Stimulated activated CD8-positive, alpha-beta memory T cell treated with anti-CD3 and anti-CD28 coated beads, Interleukin-7, amount 100 ng/mL, for 1 hour (primary cell): ENCODE measurements at places on chromosomes 1 and 21.

DNA sequence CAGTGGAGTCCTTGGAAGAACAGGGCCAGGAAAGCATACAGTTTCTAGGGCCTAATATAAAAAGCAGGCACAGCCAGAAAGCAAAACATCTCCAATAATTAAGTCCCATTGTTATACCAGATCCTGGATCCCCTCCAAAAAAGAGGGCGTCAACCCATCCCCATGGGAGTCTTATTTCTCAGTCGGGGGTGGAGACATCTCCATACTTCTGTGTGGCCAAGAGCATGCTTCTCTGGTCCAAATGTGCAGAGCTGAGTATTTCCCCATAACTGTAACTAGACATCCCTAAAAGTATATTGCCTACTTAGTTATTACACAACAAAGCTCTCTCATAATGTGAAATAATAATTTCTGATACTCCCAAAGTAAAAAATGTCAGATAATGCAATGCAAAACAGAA, 104.2 kb upstream of the SOX13 start:
- DNase-seq = no peak

- DNase-seq = no peak
Measured at GRCh38 chr1:89022167-89022959, at the start of gene GBP3. Gene GBP3, minus strand, starts transcription at chr1:89022866. Its CDS starts 2,145 bp downstream, at chr1:89020721.

DNA sequence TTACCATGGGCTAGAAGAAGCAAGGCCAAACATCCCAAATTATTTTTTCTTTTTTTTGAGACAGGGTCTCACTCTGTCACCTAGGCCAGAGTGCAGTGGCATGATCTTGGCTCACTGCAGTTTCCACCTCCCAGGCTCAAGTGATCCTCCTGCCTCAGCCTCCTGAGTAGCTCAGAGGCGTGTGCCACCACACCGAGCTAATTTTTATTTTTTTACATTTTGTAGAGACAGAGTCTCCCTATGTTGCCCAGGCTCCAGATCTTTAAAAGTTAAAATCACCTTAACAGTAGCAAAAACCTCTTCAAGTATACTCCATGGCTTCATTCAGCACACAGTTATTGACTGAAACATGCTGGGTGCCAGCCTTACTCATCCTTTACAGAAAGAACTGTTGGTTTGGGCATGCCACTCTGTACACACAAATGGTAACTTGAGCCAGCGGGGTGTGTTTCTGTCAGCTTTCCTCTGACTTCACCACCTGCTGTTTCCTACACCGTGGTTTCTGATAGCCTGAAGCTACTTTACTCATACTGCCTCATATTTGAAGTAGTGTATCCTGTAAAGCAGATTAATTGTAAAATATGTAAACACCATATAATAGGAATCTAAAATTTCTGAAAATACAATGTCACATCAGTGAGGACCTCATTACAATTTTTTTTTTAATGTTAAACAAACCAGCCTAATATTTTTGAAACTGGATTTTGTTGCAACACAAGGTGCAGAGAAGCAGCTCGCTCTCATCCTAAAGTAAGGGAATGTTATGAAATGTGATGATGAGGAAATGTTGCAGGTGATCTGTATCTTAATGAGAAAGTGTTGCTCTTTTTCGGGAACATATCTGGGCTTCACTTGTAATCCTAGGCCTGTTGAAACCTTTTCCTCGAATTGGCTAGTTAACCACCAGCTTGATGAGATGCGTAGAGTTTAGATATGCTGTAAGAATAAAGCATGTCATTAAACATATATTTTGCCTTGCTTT, 113.9 kb downstream of the ATP5PO start:
- no peak for DNase-seq

- no peak for DNase-seq
Measured at GRCh38 chr1:183215936-183216335, 29.9 kb downstream of the LAMC2 start.

GRCh38 chr1:59678493-59679228, 136.1 kb upstream of the HOOK1 start:
- no peak for DNase-seq

DNA sequence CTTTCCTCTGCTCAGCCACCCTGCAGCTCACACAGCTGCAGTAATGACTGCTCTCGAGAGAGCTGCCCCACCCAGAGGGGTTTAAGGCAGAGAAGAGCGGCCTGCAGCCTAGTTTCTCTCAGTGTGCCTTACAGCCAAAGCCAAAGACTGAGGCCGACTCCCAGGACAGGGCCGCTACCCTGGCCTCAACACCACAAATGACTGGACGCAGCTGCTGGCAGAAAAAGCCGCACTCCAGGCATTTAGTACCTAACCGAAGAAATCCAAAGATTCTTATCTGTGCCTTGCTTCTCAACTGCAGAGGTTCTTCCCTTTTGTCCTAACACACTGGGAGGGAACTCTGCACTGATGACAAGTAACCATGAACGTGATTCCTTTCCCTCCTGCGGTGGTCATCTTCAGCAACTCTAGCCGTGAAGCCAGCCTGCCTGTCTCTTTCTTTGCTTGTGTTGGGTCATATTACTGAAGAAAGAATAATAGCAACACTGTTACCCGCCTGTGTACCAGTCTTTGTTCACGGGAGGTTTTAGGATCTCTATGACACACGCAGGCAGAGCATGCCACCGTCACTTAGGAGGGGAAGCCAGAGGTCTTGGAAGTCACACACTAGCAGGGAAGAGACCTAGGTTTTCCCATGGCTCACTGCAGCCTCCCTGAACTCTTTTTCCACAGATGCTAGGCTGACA, 202.7 kb downstream of the RHOU start:
- no peak for DNase-seq

DNA sequence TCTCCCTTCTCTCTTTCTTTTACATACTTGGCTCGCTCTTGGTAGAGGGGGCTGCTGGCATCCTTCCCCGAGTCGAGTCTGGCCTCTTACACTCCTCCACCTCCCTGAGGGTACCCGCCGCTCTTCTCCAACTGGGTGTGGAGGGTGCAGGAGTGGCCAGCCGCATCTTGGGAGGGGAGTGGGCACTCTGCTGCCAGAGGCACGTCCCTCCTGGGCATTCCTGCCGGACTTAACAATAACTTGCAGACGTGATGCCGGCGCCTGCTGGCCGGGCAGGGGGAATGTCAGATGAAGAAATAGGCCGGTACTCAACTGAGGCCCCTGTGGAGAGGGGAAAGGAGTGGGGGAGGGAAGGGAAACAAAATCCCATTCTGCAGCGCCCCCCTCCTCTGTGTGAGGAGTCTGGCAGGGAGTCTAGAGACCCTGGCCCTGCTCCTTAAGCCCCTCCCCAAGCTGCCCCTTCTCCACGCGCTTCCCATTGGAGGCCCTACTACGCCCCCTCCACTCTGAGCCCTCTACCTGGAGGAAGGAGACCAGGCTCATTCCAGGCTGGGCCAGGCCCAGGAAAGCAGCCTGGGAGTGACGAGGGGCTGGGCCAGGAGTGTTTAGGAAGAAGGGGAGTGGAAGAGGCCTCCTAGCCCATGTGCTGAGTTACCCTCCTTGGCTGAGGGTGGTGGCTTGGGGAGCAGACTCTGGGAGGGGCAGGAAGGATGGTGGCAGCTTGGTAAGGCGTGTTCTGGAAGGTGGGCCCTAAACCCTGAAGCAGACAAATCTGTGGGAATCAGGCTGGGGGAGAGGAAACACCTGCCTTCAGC, 1.8 kb downstream of the ATP2B4 start:
- no peak for DNase-seq

- no peak for DNase-seq
Measured at GRCh38 chr1:26856181-26856580, 6.8 kb upstream of the SFN start.

DNA sequence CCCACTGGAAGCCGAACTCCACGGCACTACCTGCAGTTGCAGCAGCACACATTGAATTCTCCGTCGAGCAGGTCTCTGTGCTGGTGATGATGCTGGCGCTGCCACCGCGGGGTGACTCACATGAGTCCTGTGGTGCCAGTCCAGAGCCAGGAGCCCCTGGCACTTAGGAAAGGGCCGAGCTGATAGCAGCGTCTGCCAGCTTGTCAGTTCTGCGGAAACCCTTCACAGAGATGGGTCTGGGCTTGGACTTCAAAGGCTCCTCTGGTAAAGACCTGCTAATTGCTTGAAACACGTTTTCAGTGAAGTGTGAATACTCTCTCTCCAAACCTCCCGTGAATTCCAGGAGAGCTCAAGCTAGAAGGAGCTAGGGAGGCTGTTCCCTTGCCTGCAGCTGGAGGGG, 92.2 kb downstream of the GRIK3 start:
- DNase-seq = no peak

- DNase-seq = no peak
Measured at GRCh38 chr21:32468681-32469111, 56.2 kb downstream of the EVA1C start.

- DNase-seq = no peak
Measured at GRCh38 chr1:64745986-64746940, 1.4 kb downstream of the RAVER2 start.

- no peak for DNase-seq
Measured at GRCh38 chr1:112264010-112264409, 132.0 kb upstream of the CTTNBP2NL start.

DNA sequence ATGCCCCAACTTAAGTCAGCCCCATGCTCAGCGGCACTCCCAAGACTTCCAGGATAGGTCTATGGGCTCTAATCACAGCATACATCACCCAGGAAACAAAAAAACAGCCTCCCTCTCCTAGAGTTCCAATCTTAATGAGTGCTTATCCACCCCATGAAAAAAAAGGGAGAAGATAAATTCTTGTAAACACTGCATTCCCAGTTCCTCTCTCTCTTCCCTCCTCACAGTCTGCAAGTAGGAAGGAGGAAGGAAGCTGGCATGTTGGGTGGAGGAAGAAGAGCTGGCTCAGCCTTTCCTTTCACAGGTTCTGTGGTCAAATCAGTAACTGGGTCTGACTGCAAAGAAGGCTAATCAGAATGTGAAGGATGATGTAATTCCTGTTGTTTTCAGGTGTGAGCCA, 69.9 kb upstream of the ZC3H11B start:
- no peak for DNase-seq

DNA sequence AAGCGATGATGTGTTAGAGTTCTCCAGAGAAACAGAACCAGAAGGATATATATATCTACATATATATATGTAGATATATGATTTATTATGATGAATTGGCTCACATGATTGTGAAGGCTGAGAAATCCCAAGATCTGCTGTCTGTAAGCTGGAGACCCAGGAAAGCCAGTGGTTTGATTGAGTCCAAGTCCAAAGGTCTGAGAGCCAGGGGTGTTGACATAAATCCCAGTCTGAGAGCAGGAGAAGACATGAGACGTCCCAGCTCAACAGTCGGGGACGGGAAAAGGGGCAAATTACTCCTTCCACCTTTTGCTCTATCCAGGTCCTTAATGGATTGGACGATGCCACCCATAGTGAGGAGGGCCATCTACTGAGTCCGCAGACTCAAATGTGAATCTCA, 126.6 kb downstream of the PRDM2 start:
- no peak for DNase-seq

DNA sequence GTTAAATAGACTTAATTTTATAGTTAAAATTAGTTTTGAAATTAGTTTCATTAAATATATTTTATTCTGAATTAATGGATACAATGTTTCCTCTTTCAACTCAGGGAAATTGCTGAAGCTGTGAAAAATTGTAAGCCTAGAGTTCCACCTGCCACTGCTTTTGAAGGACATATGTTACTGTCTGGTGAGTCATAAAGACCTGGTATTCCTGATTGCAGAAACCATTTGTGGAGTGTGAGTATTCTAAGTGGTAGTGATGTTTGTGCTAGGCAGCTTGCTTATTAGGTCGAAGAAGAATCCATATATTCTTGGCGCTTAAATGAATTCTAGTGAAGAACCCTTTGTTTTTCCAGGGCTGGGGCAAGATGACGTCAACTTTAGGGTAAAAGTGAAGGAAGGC, 34.0 kb downstream of the MTR start:
- no peak for DNase-seq

DNA sequence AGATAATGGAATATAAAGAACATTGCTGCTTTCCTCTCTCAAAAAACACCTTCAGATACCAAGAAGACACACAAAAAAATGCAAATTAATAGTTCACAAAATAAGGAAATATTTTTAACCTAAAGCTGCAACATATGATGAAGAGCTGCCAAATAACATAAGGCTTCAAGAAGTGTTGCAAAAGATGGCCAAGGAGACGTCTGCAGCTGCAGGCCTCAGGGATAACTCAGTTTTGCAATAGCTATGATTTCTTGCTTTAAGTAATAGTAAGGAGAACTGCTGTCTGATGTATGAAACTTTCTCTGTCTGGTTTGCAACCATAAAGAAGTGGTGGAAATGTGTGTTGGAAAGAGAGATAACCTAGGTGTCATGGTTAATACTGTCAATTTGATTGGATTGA, 1237.5 kb downstream of the MRPL39 start:
- DNase-seq = no peak

- DNase-seq = no peak
Measured at GRCh38 chr1:4837752-4838151, 183.3 kb downstream of the AJAP1 start.

GRCh38 chr1:157776971-157777391, at the start of gene FCRL2:
Gene FCRL2, minus strand, starts transcription at chr1:157777132. Its CDS starts 59 bp downstream, at chr1:157777073.
- DNase-seq = no peak

DNA sequence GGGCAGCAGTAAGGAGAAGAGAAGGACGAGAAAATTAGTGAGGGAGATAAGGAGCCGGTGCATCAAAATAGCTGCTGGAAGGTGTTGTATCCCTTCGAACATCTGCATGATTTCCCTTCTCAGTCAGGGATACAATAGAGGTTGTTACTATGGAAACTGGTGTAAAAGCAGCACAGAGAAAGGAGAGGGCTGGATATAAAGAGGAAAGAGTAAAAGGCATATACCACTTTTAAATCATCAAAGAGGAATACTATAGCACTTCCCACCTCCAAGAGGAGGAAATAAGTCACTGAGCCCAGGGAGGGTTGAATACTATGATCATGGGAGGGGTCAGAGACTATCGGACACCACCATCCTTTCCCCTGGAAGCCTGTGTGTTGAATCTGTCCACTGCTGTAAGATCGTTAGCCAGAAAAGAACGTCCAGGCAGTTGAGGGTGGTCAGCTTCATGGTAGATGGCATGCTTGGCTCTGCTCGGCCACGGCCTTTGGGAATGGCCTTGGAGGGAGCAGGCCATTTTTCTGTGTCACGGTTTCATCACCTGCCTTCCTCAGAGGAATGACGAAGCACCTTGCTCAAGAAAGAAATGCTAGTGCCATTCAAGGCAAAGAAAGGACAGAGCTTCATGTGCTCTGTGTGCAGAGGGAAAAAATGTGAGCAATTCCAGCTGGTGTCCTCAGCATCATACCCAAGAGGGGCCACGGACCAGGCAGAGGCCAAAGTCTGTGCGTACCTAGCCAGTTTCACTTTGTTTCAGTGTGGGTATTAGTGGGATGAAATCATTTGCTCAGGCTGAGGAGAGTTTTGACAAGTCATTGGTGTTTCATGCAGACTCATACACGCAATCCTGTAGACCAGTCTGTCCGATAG, 64.2 kb downstream of the IRF2BP2 start:
- no peak for DNase-seq

DNA sequence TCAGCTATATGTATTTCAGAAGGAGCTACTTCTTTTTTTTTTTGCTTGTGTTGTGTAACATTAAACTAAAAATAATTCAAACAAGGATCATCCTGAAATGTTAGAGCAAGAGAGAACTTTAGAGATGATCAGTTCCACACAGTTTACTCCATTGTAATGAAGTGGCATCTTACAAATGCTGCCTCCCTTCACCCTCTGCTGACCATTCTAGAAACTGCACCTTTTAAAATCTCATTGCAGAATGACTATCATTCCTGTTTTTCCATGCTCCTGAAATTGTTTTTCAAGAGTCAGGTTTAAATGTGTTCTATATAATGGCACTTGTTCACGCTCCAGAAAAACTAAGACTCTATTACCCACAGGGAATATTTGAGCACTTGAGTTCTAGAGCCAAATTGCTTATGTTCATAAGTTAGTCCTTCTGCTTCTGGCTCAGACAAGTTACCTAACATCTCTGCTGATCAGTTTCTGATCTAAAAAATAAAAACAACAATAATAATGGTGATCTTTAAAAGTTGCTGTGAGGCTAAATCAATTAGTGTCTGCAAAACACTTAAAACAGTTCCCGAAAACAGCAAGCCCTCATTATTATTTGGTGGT, 21.5 kb upstream of the SLC44A5 start:
- DNase-seq = no peak
